NT2/D1 (cell line): ENCODE measurements at places on chromosomes 12 and 14.

- DNase-seq = no peak
These were observed 38.7 kb downstream of the KLC1 start for GRCh38 chr14:103667671-103668070.

GRCh38 chr12:25591144-25591543 is 38.1 kb upstream of the LMNTD1 start:
- DNase-seq = peak; percentile 33

DNA sequence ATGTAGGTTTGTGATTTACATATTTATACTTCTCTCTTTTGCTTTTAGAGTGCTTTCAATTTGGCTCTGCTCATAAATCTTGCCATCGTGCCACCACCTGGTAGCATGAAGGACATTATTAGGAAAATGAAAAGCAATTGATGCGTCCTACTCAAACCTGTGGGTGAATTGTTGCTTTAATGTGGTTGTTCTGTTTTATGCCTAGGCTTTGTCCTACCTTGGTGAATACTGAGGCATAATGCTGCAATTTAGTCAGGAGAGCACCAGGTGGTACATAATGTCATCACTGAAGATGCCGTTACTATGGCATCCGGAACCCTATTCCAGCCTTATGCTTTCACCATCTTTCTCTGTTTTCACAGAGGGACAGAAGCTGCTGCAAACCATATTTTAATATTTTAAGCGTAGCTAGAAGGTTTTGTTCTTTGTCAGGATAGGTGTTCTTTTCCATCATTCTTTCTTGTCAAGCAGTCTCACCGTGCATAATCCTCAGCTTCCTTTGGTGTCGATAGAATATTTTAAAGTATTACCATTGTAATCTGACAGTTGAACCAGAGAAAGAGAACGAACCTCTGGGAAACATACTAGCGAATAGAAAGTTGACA is 68.5 kb upstream of the PKP2 start:
- no peak for DNase-seq

- no peak for DNase-seq
These were observed 235.5 kb downstream of the AKAP6 start for GRCh38 chr14:32564596-32564995.

DNA sequence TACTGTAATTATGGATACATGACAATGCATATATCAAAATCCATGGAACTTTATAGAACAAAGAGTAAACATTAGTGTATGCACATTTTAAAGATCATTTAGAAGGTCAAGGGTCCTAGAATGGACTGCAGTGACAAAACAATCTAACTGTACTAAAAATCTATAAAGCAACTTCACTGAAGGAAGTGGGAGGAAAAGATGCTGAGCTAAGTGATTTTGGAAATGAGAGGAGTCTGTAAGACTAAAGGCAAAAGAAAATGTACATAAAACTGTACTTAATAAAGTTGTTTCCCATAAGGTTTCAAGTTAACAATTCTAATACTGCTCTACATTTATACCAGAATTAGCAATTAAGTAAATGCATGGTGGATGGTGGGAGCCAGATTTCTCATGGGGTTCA is 46.9 kb upstream of the HIF1A start:
- DNase-seq = no peak

- DNase-seq = no peak
These were observed 11.8 kb downstream of the CD163L1 start for GRCh38 chr12:7431993-7432685.

GRCh38 chr12:127987199-127987901 is 279.6 kb upstream of the TMEM132C start:
- no peak for DNase-seq

- DNase-seq = no peak
These were observed 69.9 kb downstream of the WIF1 start for GRCh38 chr12:65051218-65051617.

GRCh38 chr12:77189458-77189857 is 124.1 kb upstream of the E2F7 start:
- DNase-seq = no peak

GRCh38 chr14:37601865-37602264 is 6.4 kb downstream of the TTC6 start:
- no peak for DNase-seq

GRCh38 chr14:63443361-63443760 is 99.8 kb downstream of the PPP2R5E start:
- DNase-seq = no peak

- no peak for DNase-seq
These were observed 6.0 kb downstream of the INSM2 start for GRCh38 chr14:35539969-35540368.

DNA sequence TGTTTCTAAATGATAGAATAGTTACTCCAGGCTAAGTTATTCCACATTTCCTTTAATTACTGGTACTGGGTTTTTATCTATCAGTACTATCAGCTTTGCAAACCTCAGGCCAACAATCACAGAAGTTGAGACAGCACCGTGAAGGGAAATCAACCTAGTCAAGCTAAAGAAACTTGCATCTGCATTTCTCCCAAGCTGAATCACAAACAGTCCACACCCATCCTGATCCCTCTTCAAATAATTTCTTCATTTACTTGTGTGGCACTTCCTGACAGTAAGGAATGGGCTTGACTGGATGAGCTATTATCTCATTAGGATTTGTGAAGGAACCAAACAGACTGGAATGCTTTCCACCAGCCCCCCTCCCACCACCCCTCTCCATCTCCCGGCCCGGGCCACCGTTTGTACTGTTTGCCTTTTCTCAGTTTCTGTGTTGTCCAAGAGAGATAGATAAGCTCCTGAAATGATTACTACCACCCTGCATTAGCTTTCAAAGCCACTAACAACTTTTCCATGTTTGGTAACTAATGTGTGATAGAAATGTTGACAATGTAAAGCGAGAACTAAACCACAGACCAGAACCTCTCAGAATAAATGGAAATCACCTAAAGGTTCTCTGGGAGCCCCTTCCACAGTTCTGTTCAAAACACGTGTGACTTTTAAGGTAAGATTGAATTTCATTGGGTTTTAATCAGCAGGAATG is 236.3 kb downstream of the SLC25A21 start:
- DNase-seq = no peak

DNA sequence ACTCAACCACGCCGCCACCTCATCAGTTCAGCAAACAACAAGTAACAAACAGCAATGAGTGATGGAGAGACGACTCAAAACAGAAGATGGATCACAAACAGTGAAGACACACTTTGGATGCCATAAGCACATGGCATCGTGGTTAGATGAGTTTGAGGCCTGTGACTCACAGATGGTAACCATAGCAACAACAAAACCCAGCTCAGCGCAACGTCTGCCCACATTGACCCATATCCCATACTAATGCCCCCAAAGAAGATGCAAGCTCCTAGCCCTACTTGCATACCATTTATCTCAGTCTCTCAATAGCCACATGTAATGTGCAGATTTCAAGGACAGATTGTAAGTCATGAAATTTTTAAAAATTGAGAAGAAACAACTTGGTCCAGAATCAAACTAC is 1322.3 kb upstream of the TMEM132C start:
- DNase-seq = no peak

- no peak for DNase-seq
These were observed 334.1 kb upstream of the RGS6 start for GRCh38 chr14:71597955-71598660.

DNA sequence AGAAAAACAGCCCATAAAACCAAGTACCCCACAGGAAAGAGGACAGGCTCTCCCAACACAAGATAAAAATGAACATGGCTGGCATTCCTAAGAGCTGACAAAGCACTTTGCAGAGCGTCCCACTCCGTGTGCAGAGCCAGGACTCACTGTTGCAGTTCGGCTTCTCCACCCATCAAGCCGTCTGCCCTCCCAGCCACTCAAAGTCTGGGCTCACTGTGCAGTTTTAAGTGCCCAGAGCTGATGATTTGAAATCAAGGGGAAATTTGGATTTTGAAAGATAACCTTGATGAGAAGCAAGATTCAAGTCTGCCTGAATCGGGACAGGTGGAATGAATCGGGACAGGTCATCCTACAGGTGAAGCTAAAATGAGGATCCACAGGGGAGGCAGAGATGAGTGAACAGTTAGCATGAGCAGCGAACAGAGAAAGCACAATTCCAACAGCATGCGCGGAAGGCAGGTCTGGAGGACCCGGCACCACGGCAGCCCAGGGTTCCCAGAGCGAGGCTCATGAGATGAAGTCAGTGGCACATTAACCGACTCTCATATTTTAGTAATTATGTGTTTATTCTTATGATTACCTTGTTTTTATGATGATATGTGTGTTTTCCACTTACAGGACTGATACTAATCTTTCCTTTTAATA is 39.8 kb upstream of the GPR68 start:
- no peak for DNase-seq

- peak; percentile 54 for DNase-seq
These were observed 6.4 kb upstream of the CCDC60 start for GRCh38 chr12:119328111-119328510.

DNA sequence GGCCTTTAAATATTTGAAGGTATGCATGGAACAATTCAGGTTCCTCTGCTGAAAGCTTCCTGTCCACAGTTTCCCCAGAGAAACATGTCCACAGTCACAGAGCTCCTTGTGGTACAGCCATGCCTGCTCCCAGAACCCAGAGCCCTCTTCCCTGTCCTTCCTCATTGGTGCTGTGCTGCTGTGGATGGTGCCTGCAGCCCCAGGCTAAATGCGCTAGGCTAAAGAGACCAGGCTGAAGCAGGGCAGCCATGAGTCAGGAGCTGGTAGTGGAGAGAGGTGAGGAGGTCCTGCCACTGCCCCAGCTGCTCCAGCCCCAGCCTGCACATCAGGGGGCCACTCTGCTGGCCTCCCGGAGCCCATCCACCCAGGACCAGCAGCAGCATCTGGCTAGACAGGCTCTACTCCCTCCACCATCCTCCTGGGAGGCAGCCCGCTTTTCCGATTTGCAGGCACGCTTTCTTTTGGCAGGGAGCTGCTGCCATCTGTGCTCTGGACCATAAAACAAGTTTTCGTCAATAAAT is 65.4 kb upstream of the DDX11 start:
- no peak for DNase-seq

DNA sequence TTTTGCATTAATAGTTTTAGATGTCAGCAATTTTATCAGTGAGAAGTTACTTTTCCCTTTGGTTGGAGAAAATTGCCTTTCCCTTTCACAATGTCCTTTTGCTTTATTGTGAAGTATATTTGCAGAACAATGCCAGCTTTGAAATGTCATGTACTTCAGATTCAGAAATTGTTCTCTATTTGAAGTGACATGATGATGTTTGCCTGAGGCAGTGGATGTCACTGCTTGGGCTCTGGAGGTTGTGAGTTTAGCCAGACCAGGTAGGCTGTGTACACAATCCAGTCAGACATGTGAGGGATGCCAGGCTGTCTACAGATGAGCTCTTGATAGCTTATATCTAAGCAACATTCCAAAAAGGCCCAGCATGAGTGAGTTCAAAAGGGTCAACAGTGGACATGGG is 451.9 kb upstream of the FBXO33 start:
- no peak for DNase-seq

- DNase-seq = no peak
These were observed 21.5 kb downstream of the DYRK2 start for GRCh38 chr12:67669934-67670631.

GRCh38 chr14:95885866-95886265 is 9.2 kb downstream of the TUNAR start:
- no peak for DNase-seq
